Fibroblast of skin of abdomen (primary cell): ENCODE measurements at places on chromosomes 13 and 19.

GRCh38 chr19:48896191-48896720 is 2.3 kb downstream of the TULP2 start:
- peak; percentile 51 for DNase-seq

DNA sequence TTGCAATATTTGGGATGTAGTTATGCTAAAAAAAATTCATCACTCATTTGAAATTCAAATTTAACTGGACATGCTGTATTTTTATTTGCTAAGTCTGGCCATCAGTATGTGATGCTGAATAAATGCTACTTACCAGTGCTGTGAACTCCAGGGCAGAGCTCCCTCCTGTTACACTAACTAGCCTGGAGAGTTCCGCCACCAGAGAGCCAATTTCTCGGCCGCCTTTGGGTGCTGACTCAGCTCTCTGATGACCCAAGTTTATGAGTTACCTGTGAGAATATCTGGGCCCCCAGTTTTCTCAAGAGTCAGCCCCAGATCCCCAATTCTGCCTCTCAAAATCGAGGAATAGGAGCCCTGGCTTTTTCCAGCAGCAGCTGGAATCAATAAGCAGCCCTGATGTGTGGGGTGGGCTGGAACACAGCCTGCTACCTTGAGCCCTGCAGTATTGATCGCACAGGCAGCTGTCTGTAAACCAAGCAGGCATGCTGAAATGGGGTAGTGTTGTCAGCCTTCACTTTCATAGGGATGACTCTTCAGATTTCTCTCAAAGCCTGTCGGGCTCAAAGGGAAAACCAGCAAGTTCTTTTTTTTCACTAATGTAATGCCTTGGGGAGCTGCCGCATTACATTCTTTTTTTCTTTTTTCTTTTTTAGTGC is 113.7 kb downstream of the DNAJC15 start:
- DNase-seq, result peak; percentile 65

- DNase-seq, result peak; percentile 95
Observed at GRCh38 chr13:30569901-30570576, 47.7 kb upstream of the USPL1 start.

DNA sequence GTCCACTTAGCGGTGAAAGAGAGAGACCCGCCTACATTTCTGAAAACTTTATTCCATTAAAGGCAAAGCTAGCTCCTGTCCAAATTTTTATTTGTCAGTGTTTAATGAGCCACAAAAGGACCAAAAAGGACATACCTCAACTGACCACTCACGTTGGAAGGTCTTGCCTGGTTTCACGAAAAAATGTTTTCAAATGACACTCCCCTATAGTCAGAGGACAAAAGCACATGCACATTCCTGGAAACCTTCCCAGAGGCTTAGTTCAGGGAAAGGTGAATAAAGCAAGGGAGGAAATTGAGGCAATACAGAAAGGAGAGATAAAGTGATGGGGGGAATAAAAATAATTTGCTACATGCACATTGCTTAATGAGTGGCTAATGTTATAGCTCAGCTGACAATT is 55.6 kb downstream of the DOCK9 start:
- DNase-seq, result no peak

GRCh38 chr13:28657784-28658538 is 969 bp upstream of the POMP start:
- DNase-seq, result peak; percentile 10

GRCh38 chr13:110554227-110554836 is 7.2 kb downstream of the RAB20 start:
- no peak for DNase-seq

DNA sequence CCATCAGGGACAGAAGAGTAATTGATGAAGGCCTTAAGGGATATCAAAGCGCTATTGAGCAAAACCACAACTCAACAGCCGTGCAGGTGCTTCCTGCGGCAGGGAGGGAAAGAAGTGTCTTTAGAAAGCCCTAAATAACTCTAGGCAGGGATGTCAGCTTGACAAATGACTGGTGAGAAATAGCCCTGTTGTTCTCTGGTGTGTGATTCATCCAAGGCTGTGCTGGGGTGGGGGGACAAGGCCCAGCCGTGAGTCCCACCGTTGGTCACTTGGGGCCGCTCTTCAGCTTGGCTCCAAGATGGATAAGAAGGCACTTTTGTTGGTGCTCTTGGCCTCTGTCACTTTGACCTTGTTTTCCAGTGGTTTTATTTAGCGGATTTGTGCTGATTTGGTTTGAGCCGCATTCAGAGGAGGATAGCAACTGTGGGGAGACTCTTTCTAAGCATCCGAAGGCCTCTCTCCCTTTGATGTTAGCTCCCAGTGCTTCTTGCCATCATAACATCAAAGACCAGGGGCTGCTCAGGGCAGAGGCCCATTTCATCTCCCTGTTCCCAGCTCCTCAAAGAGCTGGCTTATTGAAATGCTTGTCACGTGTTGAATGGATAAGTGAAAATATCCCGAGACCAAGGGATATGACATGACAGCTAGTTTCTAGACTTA is 130.3 kb upstream of the SERP2 start:
- DNase-seq, result peak; percentile 85

DNA sequence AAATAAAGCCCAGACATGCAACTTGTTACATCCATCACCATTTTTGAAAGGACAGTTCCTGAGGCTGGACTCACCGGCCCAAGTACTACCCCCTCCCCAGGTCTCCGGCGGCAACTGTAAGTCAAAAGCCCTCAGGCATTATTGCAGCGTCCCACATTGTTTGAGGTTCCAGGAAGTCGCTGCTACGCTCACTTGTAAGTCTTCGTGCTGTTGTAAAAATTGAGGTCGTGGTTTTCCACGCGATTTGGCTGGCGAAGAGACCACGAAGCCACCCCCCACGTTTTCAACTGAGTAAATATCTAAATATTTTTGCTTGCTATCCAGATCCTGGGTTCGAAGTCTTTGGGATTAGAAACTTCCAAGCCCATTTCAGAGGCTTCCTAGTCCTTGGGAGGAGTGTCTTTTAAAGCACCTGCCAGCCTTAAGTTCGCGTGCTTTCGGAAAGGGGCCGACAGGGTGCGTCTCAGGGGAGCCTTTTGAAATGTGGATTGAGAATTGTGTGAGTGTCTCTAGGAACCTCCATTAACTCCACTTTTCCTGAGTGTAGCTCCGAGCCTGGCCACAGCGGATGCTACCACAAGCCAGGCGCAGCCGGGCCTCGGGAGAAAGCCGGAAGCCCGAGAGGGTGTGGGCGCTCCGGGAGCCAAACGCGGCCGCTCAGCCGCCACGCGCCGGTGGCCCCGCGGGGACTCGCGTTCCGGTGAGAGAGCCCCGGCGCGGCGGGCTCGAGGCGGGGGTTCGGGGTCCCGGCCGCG is 434 bp upstream of the FNDC3A start:
- peak; percentile 64 for DNase-seq

GRCh38 chr13:33228648-33229445 is 56.7 kb downstream of the STARD13 start:
- peak; percentile 80 for DNase-seq

- no peak for DNase-seq
Observed at GRCh38 chr13:97341135-97341534, 92.8 kb upstream of the RAP2A start.

DNA sequence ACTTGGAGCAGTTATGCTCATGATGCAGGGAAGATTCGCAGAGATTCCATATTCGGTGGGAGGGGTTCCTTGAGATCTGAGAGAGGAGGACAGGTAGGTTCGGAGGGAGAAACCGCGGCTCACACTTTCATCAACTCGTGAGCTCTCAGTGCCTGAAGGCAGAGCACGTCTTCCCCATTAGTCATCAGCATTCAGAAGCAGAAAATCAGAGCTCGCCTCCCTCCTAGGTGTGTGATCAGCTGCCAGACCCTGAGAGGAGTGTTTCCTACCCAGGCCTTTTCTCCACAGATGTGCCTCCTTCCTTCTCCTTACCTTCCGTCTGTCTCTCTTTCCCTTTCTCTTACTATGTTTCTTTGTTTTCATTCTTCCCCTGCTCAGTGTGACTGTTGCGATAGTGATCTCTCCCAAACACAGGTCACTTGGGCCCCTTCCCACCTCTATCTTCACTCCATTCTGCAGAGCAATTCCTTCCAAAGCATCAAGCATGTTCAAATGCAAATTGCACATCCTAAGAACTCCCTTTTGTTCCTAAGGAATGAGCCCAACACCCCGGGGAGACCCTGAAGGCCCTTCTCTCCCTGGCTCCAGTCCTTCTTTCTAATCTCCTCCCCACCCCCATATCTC is 389.5 kb downstream of the UQCRFS1 start:
- DNase-seq, result no peak

DNA sequence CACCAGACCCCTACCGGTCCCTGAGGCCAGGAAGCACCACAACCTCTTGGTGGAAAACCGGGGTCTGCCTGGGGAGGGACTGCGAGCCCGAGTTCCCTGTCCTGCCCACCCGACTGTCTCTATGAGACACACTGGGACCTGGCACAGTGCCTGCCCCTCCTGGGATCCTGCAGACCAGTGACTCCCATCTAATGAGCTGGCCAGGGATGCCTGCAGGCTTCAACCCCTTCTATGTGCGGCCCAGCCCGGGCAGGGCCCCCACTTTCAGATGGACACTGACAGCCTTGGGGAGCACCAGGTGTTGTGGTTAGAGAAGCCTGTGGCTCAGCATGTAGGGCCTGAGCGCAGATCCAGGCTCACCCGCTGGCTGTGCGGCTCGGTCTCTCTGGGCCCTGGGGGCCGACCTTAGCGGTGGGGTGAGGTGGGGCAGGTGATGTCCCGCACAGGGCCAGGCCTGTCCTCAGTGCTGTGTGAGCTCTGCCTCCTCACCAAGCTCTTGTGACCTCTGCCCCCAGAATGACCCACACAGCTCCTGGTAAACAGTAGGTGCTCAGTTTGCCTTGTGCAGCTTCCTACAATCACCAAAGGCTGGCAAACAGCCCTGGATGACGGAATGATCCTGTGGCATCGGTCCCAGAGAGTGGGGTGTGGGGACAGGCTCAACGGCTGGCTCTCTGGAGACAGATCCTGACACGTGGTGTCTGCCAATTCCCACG is 17.9 kb upstream of the CACTIN start:
- DNase-seq, result no peak

DNA sequence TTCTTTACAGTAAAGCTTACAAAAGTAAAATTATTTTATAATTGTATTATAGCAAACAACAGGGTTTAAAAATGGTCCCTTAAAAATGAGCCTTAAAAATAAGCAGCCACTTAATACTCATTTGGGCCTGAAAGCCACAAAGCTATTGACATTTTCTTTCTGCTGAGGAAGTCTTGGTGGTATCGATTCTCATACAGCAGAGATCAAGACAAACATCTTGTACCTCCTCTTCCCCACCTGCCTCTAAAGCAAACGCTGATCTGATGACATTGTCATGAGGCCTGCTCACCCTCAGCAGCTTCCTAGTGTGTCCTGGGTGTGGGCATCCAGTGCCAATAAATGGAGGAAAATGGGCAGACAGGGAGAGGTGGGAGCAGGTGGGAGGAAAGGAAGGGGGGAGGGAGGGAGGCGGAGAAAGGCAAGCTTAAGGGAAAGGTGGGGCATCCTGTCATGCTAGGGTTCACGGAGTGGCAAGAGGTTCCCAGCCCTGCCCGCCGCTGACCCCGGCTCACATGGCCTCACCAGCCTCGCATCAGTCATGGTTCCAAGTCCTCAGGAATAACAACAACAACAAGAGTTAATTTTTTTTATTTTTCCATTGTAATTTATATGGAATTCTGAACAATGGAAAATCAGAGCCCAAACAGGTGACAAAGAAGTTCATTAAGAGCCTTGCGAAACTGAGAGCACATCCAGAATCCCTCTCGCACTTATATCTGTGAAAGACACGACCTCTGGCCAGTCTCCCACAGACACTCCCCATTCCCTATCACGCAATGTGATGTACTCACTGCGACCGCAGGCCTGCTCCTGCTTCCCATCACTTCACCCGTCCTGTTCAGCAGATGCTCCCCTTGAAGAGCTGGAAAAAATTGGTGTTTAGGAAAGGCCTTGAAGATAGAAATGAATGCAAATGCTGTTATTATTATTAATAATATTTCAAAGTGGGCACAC is 15.1 kb upstream of the ATP11A start:
- DNase-seq, result no peak

- DNase-seq, result no peak
Observed at GRCh38 chr13:99133848-99134247, 66.8 kb upstream of the UBAC2 start.

- DNase-seq, result no peak
Observed at GRCh38 chr13:80173224-80173623, 167.7 kb downstream of the SPRY2 start.

DNA sequence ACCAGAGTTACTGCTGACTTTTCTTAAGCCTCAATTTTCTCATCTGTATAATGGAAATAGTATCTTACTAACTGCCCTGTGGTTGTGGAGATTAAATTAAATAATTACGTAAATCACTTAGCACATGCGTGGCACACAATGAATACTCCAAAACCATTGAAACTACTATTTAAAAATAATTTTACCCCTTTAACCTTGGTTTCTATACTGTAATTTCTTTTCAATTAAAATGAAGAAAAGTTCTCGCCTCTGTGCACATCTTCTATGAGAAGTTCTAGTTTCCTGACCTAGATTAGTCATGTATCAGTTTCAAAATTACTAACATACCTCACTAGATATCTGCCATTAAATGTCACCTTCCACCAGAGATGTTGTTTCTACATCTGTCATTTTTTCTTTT is 5.7 kb downstream of the SLITRK1 start:
- DNase-seq, result no peak

DNA sequence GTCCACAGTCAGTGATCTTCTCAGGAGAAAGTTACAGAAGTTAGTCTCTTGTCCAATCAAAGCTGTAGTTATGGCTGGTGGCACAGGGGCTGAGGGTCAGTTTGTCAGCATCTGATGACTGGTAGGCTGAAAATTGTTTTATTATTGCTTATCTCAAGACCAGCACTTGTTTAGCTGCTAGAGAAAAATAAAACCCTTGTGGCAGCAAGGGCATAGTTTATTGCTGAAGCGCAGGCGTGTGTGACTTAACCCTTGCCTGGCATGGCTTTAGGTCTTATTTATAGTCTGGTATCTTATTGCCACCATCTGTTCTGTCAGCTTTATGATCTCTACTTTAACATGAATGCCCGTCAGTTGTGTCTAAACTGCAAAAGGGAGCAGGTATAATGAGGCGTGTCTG is 154.7 kb downstream of the USP12 start:
- DNase-seq, result no peak

- DNase-seq, result peak; percentile 29
Observed at GRCh38 chr19:39843919-39844793, 2.0 kb downstream of the FBL start.

- DNase-seq, result peak; percentile 83
Observed at GRCh38 chr13:100887729-100888151, 213.1 kb upstream of the TMTC4 start.

DNA sequence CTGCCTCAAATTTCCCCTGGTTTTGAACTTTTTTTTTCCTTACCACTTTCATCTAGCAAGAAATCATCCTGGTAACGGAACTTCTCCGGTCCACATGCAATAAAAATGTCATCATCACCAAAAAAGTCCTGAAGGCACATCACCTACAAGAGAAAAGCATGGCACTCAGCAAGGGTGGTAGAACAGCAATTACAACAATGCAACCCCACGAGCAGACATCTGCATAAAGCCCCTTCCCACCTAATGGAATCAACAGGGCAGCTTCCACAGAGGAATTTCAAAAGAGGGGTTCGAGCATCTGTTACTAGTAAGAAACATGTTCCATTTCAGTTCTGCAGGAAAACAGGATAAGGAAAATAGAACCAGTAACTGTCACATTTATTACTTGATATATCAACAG is 183.9 kb downstream of the DCLK1 start:
- no peak for DNase-seq

- no peak for DNase-seq
Observed at GRCh38 chr19:19078801-19079200, 15.0 kb downstream of the SLC25A42 start.
